Thoracic aorta (tissue), 2 donors: ENCODE measurements at places on chromosomes 7 and 10. TPM values are rescaled to one million over a fixed set of nuclear protein-coding genes. Genes with fewer than 3 reads are reported as not detected.

- no peak for DNase-seq
These were observed 319 bp upstream of the GATA3 start for GRCh38 chr10:8054244-8054493.

The KCNH2 gene
- total RNA-seq, result 1.2 TPM

The FANK1 gene
- not detected for total RNA-seq

The HOXA2 gene
- total RNA-seq, result 3.4 TPM

The CYP26C1 gene
- 0.35 TPM for total RNA-seq
